ENCODE measurements at places on chromosomes 2 and 18.
A peak's percentile ranks its signal among the peaks of the same experiment; 100 is the strongest.

DNA sequence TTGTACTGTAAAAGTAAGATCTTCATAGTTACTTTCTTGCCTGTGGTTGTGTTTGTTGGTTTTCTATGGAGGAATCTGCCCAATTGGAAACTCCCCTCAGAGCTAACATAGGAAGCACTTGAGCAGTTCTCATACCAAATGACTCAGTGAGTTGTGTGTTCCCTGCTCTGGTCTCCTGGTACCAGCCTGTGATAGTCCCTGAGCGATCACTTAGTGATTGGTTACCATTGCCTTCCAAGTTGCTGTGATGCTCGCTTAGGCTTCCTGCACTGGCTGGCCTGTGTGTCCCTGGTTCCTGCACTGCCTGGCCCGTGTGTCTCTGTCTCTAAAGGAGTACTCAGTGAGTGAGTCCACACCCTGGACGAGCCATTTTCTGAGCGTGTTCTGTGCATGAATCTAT, 133.0 kb downstream of the MAP4K4 start:
- no peak for DNase-seq

- DNase-seq, result no peak
Observed at GRCh38 chr18:75429975-75430374, 2.5 kb upstream of the SMIM21 start.

DNA sequence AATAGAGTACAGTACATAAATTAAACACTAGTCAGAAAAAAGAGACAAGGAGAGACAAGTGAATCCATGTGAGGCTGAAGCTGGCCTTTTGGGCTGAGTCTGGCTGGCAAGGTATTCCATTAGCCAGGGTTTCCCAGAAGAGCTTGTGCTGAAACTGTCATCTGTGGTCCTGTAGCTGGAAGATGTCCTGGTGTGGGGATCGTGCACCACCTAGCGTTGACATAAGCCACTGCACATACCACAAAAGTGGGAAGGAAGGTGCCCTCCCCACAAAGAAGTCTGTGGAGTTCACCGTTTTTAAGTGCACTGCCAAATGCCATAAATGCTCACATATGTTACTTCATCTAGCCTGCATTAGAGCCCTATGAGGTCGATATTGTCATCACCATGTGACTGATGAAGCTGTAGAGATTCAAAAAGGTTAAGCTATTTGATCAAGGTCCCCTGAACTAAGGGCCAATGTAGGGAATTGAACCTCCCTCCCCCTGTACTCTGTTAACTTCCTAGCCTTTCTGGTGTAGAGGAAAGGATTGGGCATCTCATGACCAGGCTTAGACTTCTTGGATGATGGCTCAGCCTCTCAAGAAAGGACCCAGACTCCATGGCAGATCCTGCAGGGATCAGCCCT, 31.9 kb upstream of the GALNT14 start:
- peak; percentile 37 for DNase-seq

DNA sequence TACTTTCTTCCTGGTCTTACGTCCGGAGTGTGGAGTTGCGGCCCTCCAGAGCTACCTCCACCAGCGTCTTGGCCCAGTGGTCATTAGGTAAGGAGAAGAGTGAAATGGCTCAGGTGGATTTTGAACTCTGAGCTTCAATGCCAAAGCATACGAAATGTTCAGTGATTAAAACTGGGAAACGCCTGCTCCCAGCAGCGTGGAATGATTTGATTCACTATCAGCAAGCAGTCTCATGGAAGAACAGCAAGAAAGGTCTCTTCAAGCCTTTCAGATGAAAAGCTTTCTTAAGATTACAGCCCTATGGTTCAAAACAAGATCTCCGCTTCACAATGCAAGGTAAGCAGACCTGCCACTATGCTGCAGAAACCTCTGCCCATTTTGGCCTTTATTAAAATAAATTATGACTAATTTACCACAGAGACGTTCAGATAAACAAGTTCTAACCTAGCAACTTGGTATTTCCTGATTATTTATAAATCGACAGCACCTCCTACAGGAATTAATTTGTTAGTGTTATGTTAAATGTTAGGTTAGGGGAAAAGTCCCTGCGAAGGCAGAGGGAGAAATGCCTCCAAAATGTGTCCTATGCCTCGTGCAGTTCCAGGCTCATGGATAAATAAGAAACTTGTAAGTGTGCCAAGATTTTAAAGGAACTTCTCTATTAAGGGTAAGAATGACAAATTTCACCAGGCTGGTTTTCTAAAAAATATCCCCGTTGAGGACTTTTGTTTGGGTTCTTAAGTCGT, 10.1 kb downstream of the SP9 start:
- no peak for DNase-seq

DNA sequence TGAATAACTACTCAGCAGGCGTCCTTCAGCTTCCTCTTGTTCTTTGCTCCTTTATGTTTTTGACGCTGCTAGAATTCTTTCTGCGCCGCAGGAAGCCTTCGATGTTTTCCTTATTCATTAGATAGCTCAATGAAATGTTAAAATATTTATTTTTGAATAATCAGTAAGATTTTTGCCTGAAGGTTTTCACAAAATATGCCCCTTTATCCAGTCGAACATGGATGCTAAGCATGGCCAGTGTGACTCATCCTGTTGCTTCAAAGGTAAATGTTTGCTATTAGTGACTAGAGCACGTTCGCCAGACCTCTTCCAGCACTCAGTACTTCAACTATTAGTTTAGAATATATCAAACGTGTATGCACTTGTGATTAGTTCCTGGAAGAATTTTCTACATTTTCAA, 7.6 kb upstream of the MEIS1 start:
- no peak for DNase-seq

DNA sequence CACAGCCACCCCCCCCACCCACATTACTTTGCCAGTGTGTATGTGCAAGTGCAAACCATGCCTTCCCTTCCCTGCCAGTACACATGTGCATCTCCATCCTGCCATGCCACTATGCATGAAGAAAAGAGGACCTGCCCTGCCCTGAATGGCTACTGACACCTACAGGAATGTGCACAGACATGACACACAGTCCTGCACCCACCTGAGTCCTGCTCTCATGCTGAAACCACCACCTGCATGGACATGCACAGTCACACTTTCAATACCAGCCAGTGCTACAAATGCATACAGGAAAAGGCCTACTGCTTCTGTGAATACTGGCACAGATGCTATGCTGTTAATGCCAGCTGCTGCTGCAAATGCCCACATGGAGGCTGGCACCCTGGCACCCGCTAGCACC, 334.4 kb upstream of the DLGAP1 start:
- no peak for DNase-seq

DNA sequence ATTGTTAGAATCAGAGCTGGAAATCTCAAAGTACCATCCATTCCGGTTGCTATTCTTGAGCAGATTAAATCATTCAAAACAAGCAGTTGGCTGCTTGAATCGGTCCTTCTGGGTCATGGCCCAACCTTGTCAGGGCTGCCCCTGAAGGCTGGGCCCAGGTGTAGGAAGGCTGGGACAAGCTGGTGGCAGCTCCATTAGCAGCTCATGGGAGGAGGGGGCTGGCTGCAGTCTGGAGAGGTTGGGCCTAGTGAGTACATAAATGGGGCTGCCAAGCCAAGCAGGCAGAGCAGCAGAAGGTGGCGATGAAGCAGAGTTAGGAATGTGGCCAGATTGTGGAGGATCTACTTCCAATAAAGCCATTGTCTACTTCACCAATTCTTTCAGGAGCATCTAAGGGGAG, 81.4 kb downstream of the ADCYAP1 start:
- DNase-seq, result no peak

- no peak for DNase-seq
Observed at GRCh38 chr2:48940606-48941005, 185.1 kb upstream of the LHCGR start.

Data from CD4-positive, alpha-beta T cell treated with Interleukin-6 at 100 ng/mL for 8 hours (primary cell).